NCI-H1105 (cell line): ENCODE measurements at places on chromosomes 3 and 15.

DNA sequence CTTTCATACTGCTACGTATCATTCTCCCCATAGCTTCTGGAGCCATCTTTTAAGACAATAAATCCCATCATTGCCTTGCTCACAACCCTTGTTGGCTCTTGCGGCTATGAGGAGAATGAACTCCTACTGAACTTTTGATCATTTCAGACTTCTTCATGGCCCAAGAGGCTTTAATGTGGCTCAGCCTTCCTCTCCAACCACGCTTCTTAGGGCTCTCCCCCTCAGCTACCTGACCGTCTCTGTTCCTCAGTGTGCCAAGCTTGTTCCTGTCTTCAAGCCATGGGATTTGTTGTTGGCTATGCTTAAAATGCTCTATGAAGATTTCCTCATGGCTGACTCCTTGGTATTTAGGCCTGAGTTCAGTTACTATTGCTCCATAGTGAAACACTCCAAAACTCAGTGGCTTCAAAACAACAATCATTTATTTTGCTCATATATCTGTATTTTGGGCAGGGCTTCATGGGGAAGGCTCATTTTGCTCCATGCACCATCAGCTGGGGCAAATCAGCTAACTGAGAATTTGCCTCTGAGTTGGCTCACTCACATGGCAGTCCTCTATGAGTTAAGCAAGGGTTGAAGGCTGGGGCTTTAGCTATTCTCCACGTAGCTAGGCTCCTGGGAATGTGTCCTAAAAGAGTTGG lies 47.5 kb downstream of the FOXL2 start:
- no peak for DNase-seq

DNA sequence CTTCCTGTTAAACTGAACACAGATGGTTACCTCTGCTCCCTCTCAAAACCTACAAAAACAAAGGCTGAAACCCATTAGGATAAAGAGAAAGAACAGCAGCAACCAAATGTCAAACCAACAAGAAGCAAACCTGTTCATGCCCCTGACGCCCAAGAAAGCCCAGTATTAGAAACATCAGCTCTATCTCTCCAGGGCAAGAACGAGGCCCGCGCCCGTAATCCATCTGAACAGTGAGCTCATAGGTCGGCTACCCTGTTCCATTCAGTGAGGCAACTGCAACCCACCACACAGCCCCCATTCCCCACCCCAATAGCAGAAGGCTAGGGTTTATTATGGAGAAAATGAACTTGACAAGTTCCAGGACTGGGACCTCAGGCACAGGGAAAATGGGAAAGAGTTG lies 10.0 kb downstream of the LSG1 start:
- DNase-seq = no peak

GRCh38 chr3:42371776-42372175 lies 38.6 kb downstream of the LYZL4 start:
- DNase-seq = no peak

DNA sequence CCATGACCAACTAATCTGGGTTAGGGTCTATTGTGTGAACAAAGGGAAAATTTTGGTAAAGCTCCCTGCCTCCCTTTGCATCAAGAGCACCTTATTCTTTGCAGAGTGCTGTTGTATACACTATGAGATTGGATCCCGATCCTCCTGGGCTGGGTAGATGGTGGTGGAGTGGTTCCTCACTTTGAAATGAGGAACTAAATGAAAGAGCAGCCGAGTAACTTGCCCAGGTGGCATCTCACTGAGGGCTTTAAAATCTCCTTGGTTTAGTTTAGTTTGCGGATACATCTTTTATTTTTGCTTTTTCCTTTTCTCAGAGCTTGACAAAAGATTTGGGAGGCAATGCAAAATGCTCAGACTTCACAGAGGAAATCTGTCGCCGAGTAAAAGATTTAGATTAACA lies 19.4 kb downstream of the IDH3A start:
- no peak for DNase-seq

DNA sequence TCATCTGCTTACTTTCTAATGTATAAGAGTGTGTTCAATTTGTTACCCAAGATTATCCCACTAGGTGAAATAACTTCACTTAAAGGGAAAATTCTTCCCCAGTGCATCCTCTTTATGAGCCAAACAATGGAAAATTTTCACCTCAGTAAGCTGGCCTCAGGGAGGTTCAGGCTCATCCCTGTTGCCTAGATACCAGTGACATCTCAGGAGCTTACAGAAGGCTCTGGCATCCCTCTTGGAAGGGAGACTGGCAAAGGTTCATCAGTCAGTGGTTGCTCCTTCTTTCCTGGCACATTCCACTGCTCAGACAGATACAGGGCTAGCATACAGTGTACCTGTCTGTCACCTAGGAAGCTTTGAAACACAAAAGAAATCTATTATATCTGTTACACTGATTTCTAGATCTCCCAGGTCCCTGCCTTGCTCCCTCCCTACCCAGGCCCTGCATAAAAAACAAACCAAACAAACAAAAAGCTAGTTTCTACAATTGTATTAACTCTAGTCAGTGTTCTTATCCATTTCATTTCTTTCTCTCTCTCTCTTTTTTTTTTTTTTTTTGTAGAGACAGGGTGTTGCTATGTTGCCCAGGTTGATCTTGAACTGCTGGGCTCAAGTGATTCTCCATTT lies 1.7 kb downstream of the IP6K2 start:
- no peak for DNase-seq

GRCh38 chr15:31301673-31301990 lies 25.0 kb upstream of the KLF13 start:
- no peak for DNase-seq

DNA sequence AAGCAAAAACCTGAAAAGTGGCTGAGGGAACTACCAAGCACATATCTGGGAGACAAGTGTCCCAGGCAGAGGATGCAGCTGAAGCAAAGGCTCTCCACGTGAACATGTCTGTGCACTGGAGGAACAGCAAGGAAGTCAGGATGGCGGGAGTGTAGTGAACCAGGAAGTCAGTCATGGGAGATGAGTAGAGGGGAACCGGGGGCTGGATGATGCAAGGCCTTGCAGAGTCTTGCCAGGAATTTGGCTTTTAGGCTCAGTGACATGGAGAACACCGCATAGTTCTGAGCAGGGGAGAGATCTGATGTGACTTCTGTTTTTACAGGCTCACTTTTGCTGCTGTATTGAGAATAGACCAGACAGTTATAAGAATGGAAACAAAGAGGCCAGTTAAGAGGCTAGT lies 19.0 kb downstream of the C2CD4A start:
- no peak for DNase-seq

GRCh38 chr15:95498961-95499360 lies 831.5 kb upstream of the NR2F2 start:
- no peak for DNase-seq
